H4 (cell line): ENCODE measurements at places on chromosomes 3 and 15. TPM values are rescaled to one million over a fixed set of nuclear protein-coding genes. Genes with fewer than 3 reads are reported as not detected.

SERPINI2 gene
- total RNA-seq = 0.12 TPM in 1 of 2 replicates, not detected in the other

CORO2B gene
- 0.33 and 0.64 TPM in 2 replicates for total RNA-seq

GRAMD1C gene
- total RNA-seq = 0.23 and 0.81 TPM in 2 replicates

SKIL gene
- total RNA-seq = 36.4 and 43.0 TPM in 2 replicates

AHSG gene
- not detected in 2 replicates for total RNA-seq

ABHD17C gene
- 3.5 and 11.0 TPM in 2 replicates for total RNA-seq

GOLGA8T gene
- not detected in 2 replicates for total RNA-seq

PATL2 gene
- 0.12 and 0.77 TPM in 2 replicates for total RNA-seq

USP50 gene
- not detected in 2 replicates for total RNA-seq

ESYT3 gene
- total RNA-seq = 0.02 and 0.17 TPM in 2 replicates

PPM1L gene
- total RNA-seq = 1.2 and 1.6 TPM in 2 replicates

PRRT3 gene
- total RNA-seq = 3.0 and 3.4 TPM in 2 replicates

CFAP100 gene
- total RNA-seq = not detected in 2 replicates
